Caco-2 (cell line): ENCODE measurements at places on chromosomes 6 and 20. TPM values are rescaled to one million over a fixed set of nuclear protein-coding genes. Genes with fewer than 3 reads are reported as not detected.

- DNase-seq: no peak
Observed at GRCh38 chr6:149270616-149271015, 46.9 kb upstream of the TAB2 start.

- DNase-seq: peak; percentile 91
Observed at GRCh38 chr20:31718952-31719643, 3.6 kb downstream of the BCL2L1 start.

- DNase-seq: no peak
Observed at GRCh38 chr6:119467488-119468081, 118.0 kb upstream of the MAN1A1 start.

Gene SCRT2
- total RNA-seq: not detected in 2 replicates

Gene COL20A1
- 0.27 and 0.32 TPM in 2 replicates for total RNA-seq

Gene ENPP4
- total RNA-seq: 2.7 TPM in 2 replicates

Gene NT5E
- total RNA-seq: 1.0 and 1.5 TPM in 2 replicates
